ENCODE measurements at places on chromosomes 7 and 10.
A peak's percentile ranks its signal among the peaks of the same experiment; 100 is the strongest.

- peak; percentile 92 for DNase-seq
Measured at GRCh38 chr7:80273327-80273726, 138.7 kb downstream of the GNAI1 start.

- no peak for DNase-seq
Measured at GRCh38 chr7:42133321-42133720, 103.7 kb downstream of the GLI3 start.

DNA sequence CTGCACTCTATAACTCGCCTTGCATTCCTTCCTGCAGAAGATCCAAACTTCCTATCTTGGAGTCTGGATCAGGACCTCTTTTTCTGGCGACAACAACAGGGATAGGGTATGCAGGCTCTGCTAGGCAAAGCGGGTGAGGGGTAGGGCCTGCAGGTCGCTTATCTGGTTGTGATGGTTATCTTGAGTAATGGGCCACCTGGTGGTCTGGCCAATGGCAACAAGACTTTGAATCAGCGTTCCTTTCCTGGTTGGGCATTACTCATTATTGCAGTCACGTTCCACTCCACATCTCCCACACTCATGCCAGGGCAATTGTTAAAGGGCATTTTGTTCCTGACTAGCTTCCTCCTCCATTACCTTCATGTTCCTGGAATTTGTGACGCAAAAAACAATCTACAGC, 48.4 kb upstream of the PLXDC2 start:
- DNase-seq, result peak; percentile 41

- DNase-seq, result no peak
Measured at GRCh38 chr10:802506-802905, 113.0 kb upstream of the DIP2C start.

- no peak for DNase-seq
Measured at GRCh38 chr7:104126411-104126841, 81.4 kb downstream of the ORC5 start.

DNA sequence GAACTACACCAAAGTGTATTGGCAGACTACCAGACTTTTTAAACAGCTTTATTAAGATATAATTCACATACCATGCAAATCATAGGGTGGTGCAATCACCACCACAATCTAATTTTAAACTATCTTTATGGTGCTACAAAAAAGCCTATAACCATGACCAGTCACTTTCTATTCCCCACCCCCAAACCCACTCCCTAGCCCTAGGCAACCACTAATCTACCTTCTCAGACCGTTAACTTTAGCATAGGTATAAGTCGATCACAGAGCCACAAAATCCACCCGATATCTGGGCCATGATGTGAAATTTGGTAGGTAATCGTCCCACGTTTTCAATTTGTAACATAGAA, 536 bp upstream of the POM121 start:
- peak; percentile 18 for DNase-seq

GRCh38 chr10:104297697-104298660, 29.0 kb downstream of the GSTO2 start:
- DNase-seq, result no peak

DNA sequence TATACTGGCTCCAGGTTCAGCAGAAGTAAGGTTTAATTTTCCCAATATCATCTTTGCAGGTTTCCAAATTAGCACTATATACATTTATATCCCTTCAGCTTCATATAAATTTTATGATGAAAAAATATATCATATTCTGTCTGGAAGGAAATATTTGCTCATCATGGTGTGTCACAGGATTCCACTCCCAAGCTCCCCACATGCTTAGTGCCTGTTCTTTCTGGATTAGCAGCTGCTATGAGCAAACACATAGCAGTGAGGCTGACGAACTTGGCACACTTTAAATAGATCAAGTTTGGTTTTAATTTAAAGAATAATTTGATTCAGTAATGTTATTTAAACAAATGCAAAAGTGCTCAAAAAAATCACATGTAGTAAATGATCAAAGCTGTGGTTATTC, 251.9 kb downstream of the AGMO start:
- peak; percentile 50 for DNase-seq

- DNase-seq, result no peak
Measured at GRCh38 chr7:139937715-139938114, 108.7 kb downstream of the TBXAS1 start.

- DNase-seq, result peak; percentile 94
Measured at GRCh38 chr10:31698181-31698830, 230.3 kb downstream of the ARHGAP12 start.

- peak; percentile 23 for DNase-seq
Measured at GRCh38 chr10:52879091-52879807, 106.7 kb upstream of the MBL2 start.

DNA sequence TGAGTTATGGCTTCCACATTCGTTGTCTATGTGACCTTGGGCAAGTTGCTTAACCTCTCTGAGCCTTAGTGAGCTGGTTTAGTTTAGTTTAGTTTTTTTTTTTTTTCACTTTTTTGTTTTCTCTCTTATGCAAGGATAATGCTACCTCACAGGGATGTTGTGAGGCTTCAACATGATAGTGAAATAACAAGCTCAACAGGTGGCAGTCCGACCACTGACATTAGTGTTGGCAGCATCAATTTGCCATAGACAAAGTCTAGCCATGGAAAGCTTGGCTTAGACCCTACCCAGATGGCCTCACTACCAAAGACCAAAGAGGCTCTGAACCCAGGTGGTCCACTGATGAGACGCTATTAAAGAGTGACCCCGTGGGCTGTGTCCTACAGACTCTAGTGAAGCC, 27.2 kb upstream of the UNC5B start:
- no peak for DNase-seq

DNA sequence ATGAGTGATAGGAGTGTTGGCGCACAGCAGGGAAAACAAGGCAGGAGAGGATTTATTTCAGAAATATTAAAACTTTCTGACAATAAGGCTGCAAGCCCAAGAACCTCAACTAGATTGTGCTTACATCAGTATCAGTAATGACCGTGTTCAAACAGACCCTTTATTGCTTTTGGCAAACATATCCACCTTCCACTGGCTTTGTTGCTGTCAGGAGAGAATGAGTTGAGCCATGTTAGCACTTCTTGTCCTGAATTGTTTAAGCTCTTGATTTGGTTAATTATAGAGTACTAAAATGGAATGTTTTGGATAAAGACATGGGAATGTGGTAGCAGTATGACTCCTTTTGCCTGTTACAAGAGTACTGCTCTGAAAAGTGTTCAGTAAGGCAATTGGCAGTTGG, 3.8 kb downstream of the AHCYL2 start:
- DNase-seq, result no peak

- no peak for DNase-seq
Measured at GRCh38 chr7:36279200-36279925, 110.3 kb upstream of the ANLN start.

- DNase-seq, result peak; percentile 52
Measured at GRCh38 chr10:79331709-79332108, 15.6 kb upstream of the PPIF start.

DNA sequence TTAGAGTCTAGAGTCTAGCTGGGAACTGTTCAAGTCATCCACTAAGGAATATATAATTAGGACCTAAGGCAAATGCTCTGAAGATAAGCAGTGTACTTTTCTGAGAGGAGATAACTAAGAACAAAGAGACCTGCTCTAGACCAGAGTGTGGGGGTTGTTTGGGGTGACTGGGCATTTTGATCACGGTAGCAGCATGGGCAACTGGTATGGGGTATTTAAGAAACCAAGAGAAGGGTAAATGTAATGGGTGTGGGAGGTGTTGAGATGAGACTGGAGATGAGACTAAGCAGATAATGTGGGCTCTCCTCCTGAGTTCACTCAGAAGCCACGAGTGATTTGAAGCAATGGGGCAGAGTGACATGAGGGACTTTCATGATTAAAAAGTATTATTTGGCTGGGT, 1082.9 kb downstream of the GATA3 start:
- DNase-seq, result no peak

DNA sequence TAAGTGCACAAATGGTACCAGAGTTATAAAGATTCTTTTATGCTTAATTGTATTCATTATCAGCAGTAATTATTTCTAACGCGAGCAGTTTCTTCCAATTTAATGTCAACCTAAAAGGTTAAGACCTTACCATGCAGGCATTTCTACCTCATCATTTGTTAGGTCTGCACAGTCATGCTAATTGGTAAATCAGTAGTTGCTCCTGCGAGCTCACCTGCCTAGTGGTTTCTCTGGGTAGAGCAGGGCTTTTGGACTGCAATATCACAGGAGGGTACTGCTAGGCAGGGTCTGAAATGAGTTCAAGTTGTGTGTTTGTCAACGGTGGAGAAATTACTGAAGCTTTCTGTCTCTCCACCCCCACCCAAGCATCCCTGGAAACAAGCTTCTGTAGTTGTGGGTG, 558.5 kb upstream of the MGMT start:
- DNase-seq, result no peak

Data from amniotic epithelial cell (primary cell).